Gastroesophageal sphincter (tissue), 4 donors: ENCODE measurements at places on chromosomes 1 and 21.

DNA sequence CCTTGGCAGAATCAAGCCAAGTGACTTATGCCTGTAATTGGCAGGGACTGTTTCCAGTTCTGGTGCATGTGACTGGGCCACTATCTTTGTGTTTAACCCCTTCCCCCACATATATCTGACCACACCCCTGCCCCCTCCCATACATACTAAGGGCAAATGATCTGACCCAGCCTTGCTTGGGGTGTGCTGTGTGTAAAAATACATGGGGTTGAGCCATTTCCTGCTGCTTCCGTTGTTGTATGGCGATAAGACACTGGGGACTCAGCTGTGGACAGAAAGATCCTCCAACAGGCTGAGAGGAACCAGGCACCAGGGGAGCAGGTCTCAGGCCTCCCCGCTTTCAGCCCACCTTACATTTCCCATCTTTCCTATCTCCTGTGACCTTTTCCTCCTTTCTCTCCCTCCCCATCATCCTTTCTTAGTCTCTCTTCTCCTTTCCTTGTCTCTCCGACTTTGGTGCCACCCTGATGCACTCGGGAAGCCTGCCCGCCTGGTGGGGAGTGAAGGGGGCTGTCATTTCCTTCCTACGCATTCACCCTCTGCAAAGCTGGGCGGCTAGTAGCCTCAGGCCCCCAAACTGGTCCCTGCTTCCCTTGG lies 39.7 kb downstream of the TMCC2 start:
- ATAC-seq, result no peak

- ATAC-seq, result no peak
These were observed 83.9 kb downstream of the RPE65 start for GRCh38 chr1:68365709-68366382.

DNA sequence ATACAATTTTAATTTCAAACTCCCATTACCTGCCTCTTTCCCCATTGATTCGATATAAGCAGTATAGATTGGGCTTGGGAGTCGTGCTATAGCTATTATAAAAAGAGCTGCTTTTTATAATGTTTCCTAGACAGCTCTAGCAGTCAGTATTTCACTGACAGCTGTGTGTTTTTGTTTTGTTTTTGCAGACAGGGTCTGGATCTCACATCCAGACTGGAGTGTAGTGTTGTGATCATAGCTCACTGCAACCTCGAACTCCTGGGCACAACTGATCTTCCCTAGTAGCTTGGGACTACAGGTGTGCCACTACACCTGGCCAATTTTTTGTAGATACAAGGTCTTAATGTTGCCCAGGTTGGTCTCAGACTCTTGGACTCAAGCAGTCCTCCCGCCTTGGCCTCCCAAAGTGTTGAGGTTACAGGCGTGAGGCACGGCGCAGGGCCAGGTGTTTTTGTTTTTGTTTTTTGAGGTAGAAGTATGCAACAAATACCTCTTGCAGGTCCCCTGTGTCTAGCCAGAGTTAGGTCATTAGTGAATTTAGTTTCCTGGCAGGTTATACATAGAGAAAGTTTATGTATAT lies 1.7 kb downstream of the NASP start:
- ATAC-seq, result no peak

DNA sequence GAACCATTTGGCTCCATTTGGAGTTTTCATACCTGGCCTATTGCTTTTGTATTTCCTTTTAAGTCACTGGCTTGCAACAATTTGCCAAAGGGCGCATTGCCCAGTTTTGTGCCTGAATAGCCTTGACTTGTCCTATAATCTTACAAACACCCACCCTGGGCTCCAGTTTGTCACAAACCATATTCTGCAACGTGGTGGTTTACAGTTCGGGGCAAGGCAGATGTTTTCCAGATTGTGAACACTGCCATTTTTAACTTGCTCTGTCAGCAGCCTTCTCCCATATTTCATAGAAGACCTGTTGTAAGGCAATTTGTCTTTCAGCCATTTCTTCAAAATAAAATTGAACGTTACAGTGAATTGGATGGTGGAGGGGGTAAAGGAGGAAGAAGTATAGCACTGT lies 53.2 kb upstream of the UBE2U start:
- no peak for ATAC-seq

- ATAC-seq, result no peak
These were observed 125.8 kb downstream of the PTPRU start for GRCh38 chr1:29362116-29362515.

- no peak for ATAC-seq
These were observed 140.2 kb downstream of the FAM78B start for GRCh38 chr1:166026555-166026954.

- ATAC-seq, result no peak
These were observed 34.3 kb downstream of the XKR8 start for GRCh38 chr1:27994060-27994459.

DNA sequence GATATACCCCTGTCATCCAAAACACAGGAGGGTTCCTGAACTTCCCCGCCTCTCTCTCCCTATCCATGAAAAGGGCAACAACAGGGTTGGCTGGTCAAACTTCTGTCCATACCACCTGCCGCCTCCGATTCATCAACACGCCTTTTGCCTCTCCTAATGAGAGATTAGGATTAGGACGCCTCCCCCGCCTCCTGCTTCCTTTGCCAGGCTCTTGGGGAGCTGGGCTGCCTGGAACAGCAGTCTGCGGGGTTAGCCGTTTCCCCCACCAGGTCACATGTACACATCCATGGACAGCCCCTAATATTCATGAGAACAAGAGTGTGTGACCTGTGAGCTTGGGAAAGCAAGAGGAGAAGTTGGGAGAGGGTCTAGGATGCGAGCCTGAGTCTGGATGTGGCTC lies 2.3 kb upstream of the OPTC start:
- ATAC-seq, result no peak

DNA sequence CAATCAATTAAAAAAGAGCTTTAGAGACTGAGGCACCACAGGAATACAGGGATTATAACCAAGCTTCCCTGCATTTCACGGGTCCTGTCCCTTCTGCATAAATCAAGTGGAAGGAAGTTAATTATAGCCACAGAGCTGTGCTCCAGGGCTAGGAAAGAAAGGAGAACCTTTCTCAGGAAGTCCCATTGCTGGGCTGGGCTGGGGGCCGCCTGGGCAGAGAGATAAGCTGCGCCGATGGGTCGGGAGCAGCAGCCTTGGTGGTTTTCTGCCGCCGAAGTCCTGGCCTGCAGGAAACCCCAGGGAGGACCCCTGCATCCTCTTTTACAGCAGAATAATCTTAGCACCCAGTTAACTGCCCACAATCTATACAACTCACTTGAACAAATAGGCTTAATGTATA lies 12.6 kb upstream of the CD34 start:
- no peak for ATAC-seq
